ENCODE measurements at places on chromosomes 13 and 19.

DNA sequence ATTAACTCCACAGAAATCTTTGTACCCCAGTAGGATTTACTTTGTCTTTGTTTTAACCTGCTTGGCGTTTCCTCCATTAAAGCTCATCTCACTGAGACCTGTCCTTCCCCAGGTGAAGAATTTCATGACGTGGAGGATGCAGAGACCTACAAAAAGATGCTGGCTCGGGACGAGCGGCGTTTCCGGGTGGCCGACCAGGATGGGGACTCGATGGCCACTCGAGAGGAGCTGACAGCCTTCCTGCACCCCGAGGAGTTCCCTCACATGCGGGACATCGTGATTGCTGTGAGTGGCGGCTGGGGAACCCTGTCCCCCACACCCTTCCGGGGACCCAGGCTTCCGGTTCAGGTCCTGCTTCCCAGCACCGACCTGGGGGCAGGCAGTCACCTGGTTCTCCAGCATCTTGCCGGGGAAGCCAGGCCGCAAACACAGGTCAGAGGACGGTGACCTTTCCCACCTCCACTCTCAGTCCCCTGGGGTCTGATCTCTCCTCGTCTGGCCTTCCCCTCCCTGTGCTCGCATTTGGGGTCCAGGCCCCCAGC lies 9.2 kb downstream of the RCN3 start:
- no peak for DNase-seq

- DNase-seq: no peak
Measured at GRCh38 chr19:2726160-2726855, 5.1 kb upstream of the DIRAS1 start.

- DNase-seq: no peak
Measured at GRCh38 chr19:3851254-3852176, 17.3 kb downstream of the ZFR2 start.

GRCh38 chr19:19068659-19069654 lies 5.2 kb downstream of the SLC25A42 start:
- DNase-seq: no peak

- DNase-seq: no peak
Measured at GRCh38 chr19:51701468-51702100, 8.5 kb downstream of the SPACA6 start.

DNA sequence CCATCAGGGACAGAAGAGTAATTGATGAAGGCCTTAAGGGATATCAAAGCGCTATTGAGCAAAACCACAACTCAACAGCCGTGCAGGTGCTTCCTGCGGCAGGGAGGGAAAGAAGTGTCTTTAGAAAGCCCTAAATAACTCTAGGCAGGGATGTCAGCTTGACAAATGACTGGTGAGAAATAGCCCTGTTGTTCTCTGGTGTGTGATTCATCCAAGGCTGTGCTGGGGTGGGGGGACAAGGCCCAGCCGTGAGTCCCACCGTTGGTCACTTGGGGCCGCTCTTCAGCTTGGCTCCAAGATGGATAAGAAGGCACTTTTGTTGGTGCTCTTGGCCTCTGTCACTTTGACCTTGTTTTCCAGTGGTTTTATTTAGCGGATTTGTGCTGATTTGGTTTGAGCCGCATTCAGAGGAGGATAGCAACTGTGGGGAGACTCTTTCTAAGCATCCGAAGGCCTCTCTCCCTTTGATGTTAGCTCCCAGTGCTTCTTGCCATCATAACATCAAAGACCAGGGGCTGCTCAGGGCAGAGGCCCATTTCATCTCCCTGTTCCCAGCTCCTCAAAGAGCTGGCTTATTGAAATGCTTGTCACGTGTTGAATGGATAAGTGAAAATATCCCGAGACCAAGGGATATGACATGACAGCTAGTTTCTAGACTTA lies 130.3 kb upstream of the SERP2 start:
- DNase-seq: peak; percentile 97

DNA sequence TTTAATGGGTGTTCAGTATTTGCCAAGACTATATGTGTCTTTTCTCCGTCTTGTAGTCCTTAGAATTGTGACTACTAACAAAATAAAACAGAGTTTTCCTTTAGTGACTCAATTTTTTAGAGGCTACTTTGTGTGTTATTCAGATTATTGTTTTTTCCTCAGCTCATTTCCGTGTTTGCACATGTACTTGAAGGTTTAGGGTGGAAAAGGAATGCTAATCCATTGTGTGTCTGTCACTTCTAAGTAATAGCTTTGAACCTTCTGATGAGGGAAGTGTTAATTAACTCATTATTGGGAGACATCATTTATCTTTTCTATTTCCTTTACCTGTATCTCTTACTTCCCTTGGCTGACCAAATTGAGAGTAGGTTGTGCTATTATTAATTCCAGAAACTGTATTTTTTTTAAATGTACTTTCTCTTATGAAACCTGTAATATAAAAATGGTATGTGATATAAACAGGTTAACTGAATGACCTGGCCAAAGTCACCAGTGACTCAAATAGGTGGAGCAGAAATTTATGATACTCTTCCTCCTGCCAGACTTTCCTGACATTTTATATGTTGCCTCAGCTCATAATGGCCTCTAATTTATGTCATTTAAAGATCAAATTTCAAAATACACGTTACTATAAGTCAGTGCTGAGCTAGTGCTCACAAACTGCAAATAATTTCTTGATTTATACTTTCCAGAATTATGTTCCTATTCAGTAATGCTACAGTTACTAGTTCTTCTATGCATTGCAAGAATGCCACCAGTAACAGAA lies 88.8 kb downstream of the LMO7 start:
- no peak for DNase-seq

- no peak for DNase-seq
Measured at GRCh38 chr13:106867249-106867648, 299.3 kb upstream of the ARGLU1 start.

GRCh38 chr13:80121038-80121437 lies 219.9 kb downstream of the SPRY2 start:
- no peak for DNase-seq

DNA sequence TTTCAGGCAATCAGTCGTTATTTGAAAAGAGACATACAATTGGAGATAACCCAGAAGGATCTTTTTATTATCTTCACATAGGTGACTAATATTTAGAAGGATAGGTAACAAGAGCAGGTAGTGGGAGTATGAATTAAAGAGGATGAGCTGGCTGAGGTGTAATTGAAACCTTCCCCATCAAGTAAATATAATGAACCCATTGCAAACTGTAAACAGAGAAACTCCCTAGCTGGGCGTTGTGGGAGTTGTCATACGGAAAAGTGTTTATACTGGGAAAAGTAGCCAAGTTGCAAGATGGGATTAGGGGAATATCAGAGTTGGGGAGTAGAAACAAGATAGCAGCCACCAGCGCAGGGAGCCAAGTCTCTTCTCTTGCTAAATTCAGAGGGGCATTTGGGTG lies 448.4 kb downstream of the COG6 start:
- DNase-seq: no peak

GRCh38 chr19:16527971-16528521 lies 14.2 kb downstream of the CHERP start:
- peak; percentile 70 for DNase-seq

- no peak for DNase-seq
Measured at GRCh38 chr13:74194846-74195245, 60.6 kb upstream of the KLF12 start.

DNA sequence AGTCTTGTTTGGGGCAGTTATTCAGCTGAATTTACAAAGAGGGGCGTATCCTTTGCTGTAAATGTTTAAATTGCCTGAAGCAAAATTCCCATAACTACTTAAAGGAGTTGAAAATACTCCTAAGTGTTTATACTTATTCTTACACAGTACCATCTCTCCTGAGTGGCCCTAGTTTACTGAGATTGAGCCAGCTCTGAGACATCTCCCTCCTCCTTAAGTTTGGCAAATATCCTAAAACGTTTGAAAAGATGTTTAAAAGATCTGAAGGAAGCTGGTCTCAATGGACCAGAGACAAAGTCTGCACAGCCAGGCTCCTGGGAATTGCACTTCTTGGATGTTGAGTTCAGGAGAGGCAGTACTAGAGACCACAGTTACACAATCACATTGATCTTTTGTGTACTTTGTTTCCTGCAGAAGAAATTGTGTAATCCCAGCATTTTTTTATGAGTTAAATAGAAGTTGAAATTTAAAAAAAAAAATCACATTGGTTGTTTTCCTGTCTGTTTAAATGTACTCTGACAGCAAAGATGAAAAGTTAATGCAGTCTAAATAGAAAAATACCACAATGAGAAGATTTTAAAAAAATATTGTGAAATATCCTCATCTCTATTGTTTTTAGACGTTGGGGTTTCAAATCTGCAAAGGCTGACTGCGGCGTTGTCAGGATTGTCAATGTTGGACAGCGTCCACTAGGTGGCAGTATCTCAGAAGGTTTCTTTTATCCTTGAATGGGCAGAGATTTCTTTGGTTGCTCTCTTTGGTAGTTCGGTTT lies 20.7 kb downstream of the TNFSF11 start:
- DNase-seq: peak; percentile 64

- DNase-seq: peak; percentile 80
Measured at GRCh38 chr13:39023761-39024160, 14.1 kb downstream of the PROSER1 start.

- DNase-seq: no peak
Measured at GRCh38 chr13:90594681-90595080, 752.8 kb upstream of the MIR17HG start.

DNA sequence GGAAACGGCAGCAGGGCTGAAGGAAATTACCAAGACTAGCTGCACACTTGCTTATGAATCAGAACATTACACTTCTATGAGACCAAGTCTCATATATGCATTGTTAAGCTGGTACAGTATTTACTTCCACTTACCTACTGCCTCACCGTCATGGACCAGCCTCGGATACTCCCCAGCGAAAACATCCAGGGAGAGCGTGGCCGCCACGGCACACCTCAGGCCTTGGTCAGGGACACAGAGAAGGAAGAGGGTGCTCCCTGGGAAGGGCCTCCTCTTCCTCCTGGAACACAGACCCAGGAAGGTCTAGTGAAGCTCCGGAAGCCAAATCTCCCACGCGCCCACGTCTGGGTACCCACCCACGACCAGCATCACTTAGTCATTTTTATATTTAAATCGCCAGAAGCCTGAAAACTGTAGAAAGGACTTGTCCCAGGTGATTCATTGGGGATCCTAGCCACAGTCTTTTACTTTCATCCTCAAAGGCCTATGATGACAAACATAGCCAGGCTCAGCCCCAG lies 24.4 kb upstream of the MTIF3 start:
- no peak for DNase-seq

- no peak for DNase-seq
Measured at GRCh38 chr13:45847554-45848224, 3.9 kb downstream of the SIAH3 start.

GRCh38 chr13:103965506-103966243 lies 899.5 kb upstream of the SLC10A2 start:
- no peak for DNase-seq

DNA sequence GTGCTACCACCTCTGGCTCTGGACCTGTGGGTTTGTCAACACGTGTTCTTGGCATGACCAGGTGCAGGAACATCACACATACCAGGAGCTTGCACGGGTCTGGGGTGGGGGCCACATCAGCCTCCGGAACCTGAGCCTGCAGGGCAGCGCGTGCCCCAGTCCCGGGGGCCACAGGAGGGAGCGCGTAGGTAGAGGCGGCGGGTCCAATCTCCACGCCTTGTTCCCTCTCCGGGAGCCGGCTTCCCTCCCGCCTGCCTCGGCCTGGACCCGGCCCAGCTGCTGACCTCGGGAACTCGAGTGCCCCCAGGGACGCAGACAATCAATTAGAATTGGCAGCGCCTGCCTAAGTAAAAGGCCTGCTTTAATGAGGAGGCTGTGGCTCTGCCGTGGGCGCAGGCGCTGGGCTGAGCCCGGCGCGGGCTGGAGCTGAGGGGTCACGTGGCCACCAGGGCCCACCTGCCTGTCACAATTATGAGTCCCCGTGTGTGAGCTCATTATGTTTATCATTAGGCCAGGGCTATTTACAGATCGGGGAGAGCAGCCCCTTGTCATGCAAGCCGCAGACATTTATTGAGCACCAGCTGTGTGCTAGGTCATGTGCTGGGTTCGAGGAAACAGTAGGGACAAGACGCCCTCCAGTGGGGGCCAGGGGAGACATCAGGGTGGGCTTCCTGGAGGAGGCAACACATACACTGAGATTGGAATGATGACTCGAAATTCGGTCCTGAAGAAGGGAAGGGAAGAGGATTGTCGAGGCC lies 32.2 kb upstream of the TNFAIP8L1 start:
- peak; percentile 78 for DNase-seq

GRCh38 chr19:5694956-5695648 lies 5.0 kb downstream of the RPL36 start:
- peak; percentile 49 for DNase-seq

- no peak for DNase-seq
Measured at GRCh38 chr19:45613926-45614725, 12.1 kb upstream of the GPR4 start.

DNA sequence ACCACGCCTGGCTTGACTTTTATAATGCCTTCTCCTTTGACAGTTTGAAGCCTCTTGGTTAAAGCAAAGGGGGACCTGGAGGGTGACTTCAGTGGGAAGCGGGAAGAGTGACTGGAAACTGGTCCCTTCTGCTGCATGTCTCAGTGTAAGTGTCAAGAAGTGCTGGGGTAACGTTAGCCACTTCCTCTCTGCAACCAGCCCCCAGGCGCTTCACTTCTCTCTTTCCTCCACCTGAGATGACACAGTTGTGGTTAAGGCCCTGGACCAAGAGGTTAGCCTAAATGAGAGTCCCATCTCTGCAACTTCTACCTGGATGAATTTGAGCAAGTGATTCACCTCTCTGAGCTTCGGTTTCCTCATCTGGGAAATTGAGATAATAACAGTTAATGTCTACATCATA lies 16.3 kb downstream of the LEUTX start:
- no peak for DNase-seq

DNA sequence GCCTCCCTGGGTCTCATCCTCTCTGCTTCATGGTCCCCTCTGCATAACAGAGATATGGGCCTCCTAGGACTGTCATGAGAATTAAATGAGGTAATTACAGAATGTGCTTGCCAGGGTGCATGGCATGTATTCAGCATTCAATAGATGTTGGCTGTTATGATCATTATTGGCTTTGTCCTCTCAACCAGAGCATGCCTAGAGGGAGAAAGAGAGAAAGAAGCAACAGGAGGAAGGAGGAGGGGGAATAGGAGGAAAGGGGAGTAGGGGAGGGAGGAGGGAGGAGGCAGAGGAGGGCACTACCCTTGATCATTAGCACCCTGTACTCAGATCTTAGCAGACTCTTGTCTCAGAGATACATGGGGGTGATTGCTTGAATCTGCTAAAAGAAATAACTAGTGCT lies 41.0 kb upstream of the SIAH3 start:
- no peak for DNase-seq

- DNase-seq: no peak
Measured at GRCh38 chr19:50191216-50191615, 12.2 kb upstream of the MYH14 start.

- DNase-seq: no peak
Measured at GRCh38 chr13:91123456-91124127, 223.9 kb upstream of the MIR17HG start.

- no peak for DNase-seq
Measured at GRCh38 chr19:45348367-45349125, 8.0 kb downstream of the KLC3 start.

- DNase-seq: peak; percentile 92
Measured at GRCh38 chr19:47813304-47813994, 8.3 kb upstream of the CRX start.

DNA sequence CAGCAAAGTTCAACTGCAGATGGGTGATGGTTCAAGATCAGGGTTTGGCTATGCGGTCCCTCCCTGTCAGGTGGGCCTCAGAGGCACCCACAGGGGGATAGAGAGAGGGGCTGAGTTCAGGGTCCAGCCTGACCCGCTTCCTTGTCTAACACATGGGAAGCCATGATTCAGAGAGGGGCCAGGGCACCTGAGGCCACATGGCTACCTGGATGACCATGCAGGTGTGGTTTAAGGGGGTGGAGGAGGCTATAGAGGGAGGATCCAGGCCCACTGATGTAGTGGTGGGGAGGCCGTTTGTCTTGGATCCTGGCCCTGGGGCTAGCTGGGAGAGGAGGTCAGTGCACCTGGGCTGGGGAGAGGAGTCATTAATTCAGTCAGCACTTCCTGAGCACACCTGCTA lies 56.7 kb downstream of the ZNF536 start:
- DNase-seq: no peak
